ENCODE measurements at places on chromosomes 5 and 9.

GRCh38 chr9:96343515-96344360 lies 39.8 kb downstream of the SLC35D2 start:
- no peak for DNase-seq

GRCh38 chr9:87615547-87616148 lies 110.3 kb upstream of the CTSL start:
- no peak for DNase-seq

DNA sequence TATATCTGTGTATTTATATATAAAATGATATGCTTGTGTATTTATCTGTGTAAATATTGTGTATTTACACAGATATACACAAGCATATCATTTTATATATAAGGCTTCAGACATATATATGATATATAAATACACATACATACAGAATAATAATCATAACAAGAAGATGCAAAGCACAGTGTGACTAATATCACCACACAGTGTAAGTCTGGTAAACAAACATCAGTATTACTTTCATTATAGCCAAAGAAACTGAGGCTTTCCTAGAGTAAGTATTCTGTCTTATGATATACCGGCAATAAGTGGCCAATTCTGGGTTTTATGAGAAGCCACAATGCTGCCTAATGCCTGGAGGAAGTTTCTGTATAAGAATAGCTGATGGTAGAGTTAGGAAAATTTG lies 29.9 kb upstream of the RAPGEF6 start:
- DNase-seq: no peak

GRCh38 chr9:108869092-108869725 lies 7.1 kb downstream of the ACTL7A start:
- DNase-seq: no peak

DNA sequence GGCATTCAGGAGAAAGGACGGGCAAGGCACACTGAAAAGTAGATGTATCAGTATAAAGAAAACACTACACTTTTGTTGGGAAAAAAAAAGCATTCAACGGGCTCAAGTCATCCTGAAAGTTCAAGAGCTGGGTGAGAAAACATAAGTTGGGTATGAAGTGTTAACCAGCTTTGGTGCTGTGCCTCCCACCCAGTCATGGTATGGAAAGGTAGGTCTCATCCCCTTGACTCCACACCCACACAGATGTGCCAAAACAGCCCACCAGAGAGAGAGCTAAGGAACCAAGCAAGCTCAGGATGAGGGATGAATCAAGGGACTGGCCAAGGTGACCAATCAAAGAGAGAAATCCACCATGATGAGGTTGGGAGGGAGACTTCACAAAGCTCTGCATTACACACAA lies 54.7 kb downstream of the ESM1 start:
- DNase-seq: peak; percentile 39

DNA sequence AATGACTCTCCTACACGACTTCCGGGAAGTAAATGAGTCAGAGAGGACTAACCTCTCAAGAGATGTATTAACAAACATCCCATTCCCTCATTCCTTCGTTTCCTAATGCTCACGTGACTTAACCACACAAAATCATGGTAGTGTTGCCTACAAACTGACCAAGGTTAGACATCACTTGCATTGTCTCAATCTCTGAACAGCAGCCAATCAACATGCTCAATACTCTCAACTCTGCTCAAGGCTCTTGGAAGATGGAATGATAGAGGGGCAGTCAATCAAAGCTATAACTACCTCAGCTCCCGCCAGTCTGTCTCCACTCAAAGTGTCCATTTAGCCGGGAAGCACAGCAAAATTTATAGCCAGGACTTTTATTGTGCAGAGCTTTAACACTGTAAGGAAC lies 143.8 kb upstream of the PIK3R1 start:
- DNase-seq: no peak

GRCh38 chr5:180541710-180542109 lies 47.5 kb downstream of the CNOT6 start:
- no peak for DNase-seq

DNA sequence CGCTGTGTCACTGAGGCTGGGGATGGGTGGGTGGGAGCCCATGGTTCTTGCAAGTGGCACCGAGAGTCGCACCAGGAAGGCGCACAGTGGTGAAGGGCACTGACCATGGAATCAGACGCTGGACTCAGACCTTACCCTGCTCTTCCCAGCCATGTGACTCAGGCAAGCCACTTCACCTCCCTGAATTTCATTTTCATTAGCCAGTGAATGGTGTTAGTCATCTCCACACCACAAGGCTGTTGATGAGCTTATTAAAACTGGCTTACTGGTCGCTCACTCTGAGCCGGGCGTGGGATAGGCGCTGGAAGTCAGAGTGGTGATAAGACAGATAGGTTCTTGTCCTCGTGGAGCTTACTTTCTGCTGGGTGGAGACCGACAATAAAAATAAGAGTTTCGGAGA lies 25.1 kb downstream of the FGF18 start:
- no peak for DNase-seq

- DNase-seq: no peak
Observed at GRCh38 chr9:81076131-81076530, 613.2 kb downstream of the TLE1 start.

GRCh38 chr9:96651626-96652025 lies 3.5 kb downstream of the PRXL2C start:
- DNase-seq: no peak

- DNase-seq: no peak
Observed at GRCh38 chr9:134178768-134179551, 14.6 kb upstream of the RNU6ATAC start.

- DNase-seq: no peak
Observed at GRCh38 chr5:169142264-169142970, 158.5 kb downstream of the SLIT3 start.

- DNase-seq: no peak
Observed at GRCh38 chr9:94826644-94827410, 100.3 kb downstream of the AOPEP start.

GRCh38 chr5:148972396-148972795 lies 90.5 kb downstream of the SH3TC2 start:
- DNase-seq: no peak

- DNase-seq: no peak
Observed at GRCh38 chr5:127995556-127995955, 88.0 kb upstream of the SLC12A2 start.

DNA sequence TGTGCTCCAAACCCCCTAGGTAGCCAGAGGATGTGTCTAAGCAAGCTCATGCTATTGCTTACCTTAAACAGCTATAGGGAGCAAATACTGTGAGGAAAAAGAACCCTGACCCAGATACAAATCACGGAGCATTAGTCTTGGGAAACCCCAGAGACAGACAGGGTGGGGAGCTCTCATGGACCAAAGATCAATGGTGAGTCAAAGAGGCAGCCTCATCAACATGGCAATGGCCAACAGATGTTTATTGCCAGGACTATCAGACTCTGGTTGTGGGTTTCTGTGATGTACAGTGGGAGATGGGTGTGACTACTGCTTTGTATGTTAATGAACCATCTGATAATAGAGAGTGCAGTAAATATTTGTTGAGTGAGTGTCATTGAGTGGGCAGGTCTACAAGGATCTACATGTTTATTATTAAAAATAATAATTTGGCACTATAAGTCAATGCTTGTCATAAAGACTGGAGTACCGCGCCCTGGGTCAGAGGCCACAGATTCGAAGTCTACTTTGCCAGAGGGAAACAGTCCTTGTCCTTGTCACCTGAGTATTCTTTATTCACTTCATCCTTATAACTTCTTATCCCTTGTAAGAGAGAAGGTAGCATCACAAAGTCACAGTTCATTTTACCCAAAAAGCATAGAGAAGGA lies 56.5 kb upstream of the RAI14 start:
- DNase-seq: no peak

GRCh38 chr9:438961-439768 lies 224.5 kb downstream of the DOCK8 start:
- no peak for DNase-seq

GRCh38 chr5:102554728-102555127 lies 55.9 kb upstream of the SLCO6A1 start:
- DNase-seq: no peak

- DNase-seq: no peak
Observed at GRCh38 chr9:36401897-36402480, 1.9 kb upstream of the RNF38 start.

DNA sequence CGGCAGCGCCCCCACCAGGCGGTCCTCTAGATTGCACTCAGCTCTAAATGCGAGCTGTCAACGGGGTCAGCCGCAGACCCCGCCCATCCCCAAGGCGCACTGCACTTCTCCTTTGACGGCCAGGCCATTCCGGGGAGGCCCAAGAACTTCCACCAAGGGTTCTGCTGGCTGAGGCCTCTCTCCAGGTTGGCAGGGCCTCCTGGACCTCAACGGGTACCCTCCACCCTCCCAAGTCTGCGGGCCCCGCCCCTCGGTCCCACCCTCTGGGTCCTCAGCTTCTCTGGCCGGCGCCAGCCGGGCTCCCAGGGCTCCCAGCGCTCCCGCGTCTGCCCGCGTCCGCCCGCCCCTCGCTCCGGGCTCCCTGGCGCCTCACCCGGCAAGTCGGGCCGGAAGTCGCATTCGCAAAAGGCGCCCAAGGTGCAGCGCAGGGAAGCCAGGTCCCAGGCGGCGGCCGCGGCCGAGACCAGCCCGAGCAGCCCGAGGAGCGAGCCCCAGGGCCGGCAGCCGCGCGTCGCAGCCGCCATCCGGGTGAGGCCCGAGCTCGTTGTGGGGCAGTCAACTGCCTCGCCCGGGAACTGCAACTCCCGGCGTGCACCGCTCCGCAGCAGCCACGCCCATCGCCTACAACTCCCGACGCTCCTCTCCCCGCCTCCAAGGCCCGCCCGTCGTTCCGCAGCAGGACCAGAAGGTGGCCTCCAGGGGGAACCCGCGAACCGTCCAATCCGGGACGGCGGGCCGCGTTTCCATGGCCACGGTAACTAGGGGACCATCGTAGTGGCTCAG lies at the start of gene TOR2A:
Gene TOR2A, minus strand, starts transcription at position 548 of the 783 bp plus-strand sequence. Its CDS starts 24 bp downstream, at position 524.
- DNase-seq: peak; percentile 98

GRCh38 chr5:78004559-78004958 lies 228.4 kb upstream of the TBCA start:
- no peak for DNase-seq

GRCh38 chr9:114249424-114250234 lies 73.3 kb upstream of the ORM1 start:
- no peak for DNase-seq

- peak; percentile 21 for DNase-seq
Observed at GRCh38 chr5:90932052-90932699, 373.6 kb downstream of the ADGRV1 start.

DNA sequence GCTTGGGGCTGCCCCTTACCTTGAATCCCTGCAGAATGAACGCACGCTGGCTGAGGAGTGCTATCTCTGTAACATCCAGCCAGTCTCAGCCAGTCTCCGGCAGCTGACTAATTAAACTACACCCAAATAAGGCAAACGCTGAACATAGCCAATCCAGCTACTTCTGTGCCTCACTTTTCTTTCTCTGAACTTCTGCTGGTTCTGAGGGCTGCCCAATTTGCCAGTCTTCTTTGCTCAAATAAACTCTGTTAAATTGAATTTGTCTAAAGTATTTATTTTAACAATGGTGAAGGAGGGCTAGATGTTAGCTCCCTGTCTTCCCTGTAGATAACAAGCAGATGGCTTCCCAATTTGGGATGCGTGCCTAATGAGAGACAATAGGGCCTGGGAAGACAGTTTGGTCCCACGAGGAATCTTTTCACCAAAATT lies 154.0 kb upstream of the NFIL3 start:
- no peak for DNase-seq

DNA sequence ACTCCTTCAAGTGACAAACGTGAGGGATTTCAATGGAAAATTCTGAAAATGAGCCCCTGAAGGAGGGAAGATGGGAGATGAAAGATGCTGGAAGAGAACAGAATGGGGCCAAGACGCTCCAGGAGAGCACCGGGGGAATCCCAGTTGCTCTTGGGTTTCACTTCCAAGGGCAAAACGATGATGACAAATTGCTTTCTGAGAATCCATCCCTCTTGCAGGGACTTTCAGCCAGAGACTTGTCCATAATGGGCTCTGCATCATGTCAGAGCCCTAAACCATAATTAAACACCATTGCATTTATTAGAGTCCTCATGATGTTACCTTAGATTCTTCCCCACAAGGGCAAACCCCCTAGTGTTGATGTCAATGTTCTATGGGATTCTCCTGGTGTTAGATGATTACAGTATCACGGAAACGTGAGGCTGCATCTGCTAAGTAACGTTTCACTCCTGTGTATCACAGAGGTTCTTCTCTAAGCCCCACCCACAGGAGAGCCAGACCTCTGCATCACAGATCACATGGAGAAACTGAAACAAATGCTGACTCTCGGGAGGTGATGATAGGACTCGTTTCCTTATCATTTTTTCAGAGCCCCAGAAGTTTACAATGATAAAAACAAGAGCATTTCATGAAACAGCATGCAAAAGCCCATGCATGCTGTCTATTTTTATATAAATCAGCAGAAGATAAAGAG lies 114.4 kb downstream of the TENT4A start:
- peak; percentile 46 for DNase-seq

- no peak for DNase-seq
Observed at GRCh38 chr9:81132796-81133195, 556.6 kb downstream of the TLE1 start.

- no peak for DNase-seq
Observed at GRCh38 chr5:52751137-52751536, 36.6 kb upstream of the ITGA1 start.

DNA sequence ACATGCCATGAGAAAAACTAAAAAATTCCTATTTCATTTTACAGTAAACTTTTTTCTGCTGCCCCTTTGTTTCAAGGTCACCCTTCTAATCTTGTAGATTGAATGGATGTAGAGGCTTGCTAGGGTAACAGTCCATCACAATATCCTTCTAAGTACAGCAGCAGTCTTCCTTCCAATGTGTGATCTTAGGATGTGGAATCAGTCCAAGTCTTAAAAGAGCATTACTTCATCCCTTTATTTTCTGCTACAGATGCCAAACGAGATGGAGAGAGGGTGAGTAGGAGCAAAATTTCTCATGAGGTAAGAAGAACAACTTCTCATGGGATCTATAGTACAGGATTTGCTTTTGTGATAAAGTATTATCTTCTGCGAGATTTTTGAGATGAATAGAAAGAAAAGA lies 704 bp upstream of the IL33 start:
- DNase-seq: no peak

DNA sequence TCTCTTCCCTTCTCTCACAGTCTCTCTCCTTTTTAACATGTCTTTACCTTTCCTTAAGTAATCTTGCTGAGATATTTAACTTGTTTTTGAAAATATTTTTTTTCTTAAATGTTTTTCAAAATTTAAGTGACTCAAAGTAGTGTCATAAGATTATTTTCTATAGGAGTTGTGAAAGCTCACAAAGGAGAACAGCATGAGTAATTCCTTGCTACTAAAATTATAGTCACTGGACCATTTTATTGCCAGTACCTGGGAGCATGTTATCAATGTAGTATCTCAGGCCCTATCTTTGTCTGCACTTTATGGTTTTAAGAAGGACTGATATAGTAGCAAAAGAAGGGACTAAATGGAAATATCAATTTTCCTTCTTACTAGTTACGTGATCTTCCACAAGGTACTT lies 181.9 kb downstream of the TMEM232 start:
- no peak for DNase-seq

Measured in stimulated activated naive CD8-positive, alpha-beta T cell treated with anti-CD3 and anti-CD28 coated beads, Interleukin-15, amount 100 ng/mL, for 72 hours (primary cell).